Activated CD4-positive, alpha-beta T cell treated with anti-CD3 and anti-CD28 coated beads, Interleukin-2, amount 50 U/mL, for 4 hours (primary cell): ENCODE measurements at places on chromosomes 13 and 19.
A peak's percentile ranks its signal among the peaks of the same experiment; 100 is the strongest.

DNA sequence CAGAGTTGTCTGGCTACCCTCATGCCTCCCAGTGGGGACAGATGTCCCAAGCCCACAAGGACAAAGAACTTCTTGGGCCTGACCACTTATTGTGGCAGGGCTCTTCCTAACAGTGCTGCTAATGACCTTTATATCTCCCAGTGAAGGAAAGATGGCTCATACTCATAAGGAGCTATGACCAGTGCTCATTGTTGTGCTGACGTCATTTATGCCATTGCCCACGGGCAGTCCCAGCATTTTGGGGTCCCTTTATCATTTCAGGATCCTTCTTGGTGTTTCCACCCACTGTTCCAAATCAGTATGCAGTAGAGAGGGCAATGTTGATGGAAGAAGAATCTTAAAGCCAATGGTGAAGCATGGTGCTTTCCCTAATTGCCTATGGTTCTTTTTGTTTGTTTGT, 1640.0 kb upstream of the PRR20A start:
- no peak for DNase-seq

DNA sequence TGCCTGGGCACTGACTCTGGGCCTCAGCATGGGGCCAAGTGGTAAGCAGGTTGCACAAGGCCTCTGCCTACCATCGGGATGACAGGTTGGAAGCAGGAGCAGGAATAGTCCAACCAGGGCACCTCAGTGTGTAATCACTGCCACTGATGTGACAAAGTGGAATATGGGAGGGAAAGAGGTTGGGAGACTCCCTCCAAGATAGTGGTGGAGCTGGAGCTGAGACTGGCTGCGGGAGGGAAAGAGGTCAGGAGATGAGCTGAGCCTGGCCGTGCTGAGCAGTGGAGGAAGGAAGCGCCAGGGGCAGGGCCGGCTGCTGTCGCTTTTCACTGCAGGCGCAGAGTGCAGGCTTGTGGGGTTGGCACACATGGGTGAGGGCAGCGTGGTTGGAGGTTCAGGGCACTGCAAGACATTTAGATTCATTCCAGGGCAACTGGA, 6.8 kb downstream of the UPF3A start:
- DNase-seq, result no peak

DNA sequence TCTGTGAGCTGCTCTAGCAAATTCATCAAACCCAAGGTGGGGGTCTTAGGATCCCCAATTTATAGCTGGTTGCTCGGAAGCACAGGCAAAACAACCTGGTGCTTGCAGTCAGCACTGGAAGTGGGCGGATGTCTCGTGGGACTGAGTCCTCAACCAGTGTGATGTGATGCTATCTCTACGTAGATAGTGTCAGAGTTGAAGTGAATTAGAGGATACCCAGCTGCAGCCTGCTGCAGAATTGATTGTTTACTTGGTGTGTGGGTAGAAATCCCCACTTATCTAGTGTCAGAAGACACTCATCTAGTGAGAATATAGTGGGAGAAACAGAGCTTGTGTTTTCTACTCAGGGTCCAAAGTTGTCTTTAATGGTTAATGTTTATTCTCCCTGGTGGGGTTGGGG, 63.3 kb downstream of the CBY2 start:
- DNase-seq, result no peak

- DNase-seq, result peak; percentile 67
Measured at GRCh38 chr19:3108775-3109174, 14.6 kb downstream of the GNA11 start.

GRCh38 chr13:95642028-95642621, 2.4 kb downstream of the DZIP1 start:
- DNase-seq, result no peak

DNA sequence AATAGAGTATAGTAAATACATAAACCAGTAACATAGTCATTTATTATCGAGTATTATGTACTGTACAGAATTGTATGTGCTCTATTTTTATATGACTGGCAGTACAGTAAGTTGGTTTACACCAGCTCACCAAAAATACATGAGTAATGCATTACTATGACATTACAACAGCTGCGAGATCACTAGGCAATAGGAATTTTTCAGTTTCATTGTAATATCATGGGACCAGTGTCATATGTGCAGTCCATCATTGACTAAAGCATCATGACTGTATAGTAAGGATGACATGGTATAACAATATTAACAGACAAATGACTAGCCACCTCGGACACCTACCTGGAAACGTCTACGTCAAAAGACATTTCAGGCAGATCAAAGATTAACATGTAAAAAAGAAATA, 33.6 kb downstream of the ATP7B start:
- no peak for DNase-seq

DNA sequence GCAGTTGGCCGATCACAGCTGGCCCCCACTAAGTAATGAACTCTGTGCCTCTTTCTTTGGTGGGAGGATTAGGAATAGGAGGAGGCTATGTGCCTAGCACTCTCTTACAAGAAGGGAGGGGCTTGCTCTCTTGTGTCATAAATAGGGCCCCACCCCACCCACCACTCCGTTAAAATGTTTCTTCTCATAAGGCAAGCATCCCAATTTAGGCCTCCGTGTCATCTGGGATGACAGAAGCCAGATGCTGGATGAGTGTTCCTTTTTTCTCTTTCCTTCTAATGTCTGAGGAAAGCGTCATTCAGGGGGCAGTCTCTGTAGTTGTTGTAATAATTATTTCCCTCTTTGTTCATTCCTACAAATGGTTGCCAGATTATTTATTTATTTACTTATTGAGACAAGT, at the start of gene LIPE:
Gene LIPE, minus strand, starts transcription at position 76 of the 400 bp plus-strand sequence. CDS start 239 bp downstream, outside the sequence.
- no peak for DNase-seq

- no peak for DNase-seq
Measured at GRCh38 chr13:49812812-49813211, 20.3 kb upstream of the KPNA3 start.

GRCh38 chr19:18780081-18780480, 11.0 kb downstream of the COMP start:
- DNase-seq, result no peak

- DNase-seq, result no peak
Measured at GRCh38 chr19:15315101-15315500, 17.2 kb downstream of the BRD4 start.

- no peak for DNase-seq
Measured at GRCh38 chr13:53141336-53141735, 112.7 kb downstream of the OLFM4 start.

DNA sequence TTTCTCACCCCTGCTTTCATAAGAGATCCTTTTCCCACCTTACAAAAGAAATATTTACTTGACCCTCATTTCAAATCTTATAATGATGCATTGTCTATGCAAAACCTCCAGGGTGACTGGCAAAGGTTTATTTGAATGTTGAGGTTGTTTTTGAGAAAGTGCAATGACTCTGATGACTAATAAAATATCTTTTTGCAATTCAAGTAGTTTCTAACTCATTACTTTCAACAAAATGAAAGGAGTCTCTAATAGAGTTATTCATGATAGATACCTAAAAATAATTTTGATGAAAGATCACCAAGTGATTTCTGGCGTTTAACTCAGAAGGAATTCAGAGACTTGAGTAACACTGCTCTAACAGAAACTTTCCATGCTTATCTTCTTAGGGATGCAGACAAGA, 144.2 kb downstream of the FOXO1 start:
- no peak for DNase-seq

DNA sequence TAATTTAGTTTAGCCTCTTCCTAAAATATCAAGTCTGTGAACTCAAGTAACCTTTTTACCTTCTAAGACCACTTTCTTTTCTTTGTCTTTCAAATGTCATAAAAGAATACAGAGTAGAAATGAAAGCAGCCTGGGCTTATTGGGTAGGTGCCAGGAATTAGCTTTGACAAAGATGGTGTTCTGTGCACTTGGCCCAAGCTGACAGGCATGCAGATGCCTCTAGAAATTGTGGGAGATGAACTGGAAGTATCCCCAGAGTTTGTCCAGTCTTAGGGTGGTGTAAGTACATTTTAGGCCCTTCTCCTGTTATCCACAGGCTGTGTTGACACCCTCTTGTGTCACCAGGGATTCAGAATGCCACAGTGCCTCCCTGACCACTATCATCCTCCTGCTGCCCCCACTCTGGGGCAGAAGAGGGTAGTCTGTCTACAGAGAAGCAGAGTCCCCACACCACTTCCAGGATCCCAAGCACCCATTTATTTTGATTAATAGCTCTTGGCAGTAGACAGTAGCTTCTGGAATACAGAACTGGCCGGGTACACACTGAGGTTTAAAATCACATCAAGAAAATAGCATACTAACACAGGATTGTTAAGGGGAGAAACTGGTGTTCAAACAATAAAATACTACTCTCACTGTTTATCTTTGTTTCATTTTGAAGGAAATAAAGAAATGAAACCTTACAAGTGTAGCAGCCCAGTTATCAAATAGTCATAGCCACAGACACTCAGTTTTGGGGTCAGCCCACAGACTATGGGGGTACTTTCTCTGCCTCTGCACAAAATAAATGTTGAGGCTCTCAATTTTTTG, 343.2 kb downstream of the KCNRG start:
- no peak for DNase-seq

GRCh38 chr13:107742544-107742943, 472.8 kb downstream of the LIG4 start:
- DNase-seq, result no peak

- peak; percentile 9 for DNase-seq
Measured at GRCh38 chr13:45851171-45851921, at the start of gene SIAH3. Gene SIAH3, minus strand, starts transcription at chr13:45851753. Its CDS starts 124 bp downstream, at chr13:45851629.

- no peak for DNase-seq
Measured at GRCh38 chr19:1315470-1316166, 29.9 kb downstream of the EFNA2 start.
